Stimulated activated CD8-positive, alpha-beta memory T cell treated with anti-CD3 and anti-CD28 coated beads, Interleukin-4, amount 100 ng/mL, for 1 hour (primary cell): ENCODE measurements at places on chromosomes 3 and 15.

- no peak for DNase-seq
Observed at GRCh38 chr3:99351122-99351521, 287.3 kb upstream of the COL8A1 start.

DNA sequence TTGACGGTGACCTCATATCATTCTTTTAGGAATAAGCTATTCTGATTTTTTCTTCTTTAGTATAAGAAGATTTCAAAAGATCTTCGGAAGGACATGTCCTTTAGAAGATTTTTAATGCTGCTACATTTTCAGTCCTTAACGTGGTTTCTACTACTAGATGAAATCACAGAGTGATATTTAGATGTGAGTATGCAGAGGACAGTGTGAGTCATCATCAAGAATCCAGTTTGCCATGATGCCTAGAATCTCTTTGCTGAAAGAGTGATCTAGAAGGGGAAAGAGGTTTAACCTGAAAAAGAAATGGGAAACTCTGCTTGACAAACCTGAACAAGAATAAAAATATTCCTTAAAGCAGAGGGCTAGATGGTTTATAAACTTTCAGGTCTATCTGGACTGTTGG, 43.2 kb downstream of the SLC7A14 start:
- no peak for DNase-seq

DNA sequence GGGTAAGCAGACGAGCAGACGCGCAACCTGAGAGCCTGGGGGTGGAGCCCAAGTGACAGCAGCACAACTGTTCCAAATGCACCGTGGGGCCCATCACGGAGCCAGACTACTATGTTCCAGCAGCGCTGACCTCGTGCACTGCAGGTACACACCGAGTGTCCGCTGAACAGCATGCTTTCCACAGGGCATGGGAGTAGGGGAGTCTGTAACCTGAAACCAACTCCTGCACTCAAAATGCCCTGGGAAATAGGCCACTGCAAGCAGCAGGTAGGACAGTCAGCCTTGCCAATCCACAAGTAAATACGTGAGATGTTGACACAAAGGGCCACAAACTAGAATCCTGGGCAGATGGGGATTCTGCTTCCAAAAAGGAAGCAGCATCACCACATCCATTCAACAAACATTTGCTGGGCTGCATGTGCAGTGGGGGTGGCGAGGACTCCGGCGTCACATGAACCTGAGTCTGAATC, 73.9 kb downstream of the TBC1D2B start:
- DNase-seq: no peak

GRCh38 chr3:38116471-38117162, 20.3 kb downstream of the ACAA1 start:
- DNase-seq: no peak

- DNase-seq: no peak
Observed at GRCh38 chr15:94205366-94205765, 26.0 kb upstream of the MCTP2 start.

DNA sequence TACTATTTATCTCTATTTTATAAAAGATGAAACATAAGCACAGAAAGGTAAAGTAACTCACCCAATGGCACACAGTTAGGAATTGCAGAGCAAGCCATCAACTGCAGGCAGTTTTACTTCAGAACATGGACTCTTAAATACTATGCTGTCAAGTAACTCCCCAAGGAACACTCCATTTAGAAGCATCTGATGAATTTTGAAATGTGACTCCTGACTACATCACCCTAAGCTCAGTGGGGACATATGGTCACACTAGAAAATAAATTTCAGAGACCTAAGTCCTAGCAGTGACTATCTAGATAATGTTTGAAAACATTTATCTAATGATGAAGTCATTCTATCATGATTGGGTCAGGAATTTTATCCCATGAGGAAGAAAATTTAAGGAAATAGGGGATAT, 272.8 kb upstream of the ARRDC4 start:
- DNase-seq: no peak

- DNase-seq: no peak
Observed at GRCh38 chr3:29430558-29430971, 149.7 kb downstream of the RBMS3 start.

DNA sequence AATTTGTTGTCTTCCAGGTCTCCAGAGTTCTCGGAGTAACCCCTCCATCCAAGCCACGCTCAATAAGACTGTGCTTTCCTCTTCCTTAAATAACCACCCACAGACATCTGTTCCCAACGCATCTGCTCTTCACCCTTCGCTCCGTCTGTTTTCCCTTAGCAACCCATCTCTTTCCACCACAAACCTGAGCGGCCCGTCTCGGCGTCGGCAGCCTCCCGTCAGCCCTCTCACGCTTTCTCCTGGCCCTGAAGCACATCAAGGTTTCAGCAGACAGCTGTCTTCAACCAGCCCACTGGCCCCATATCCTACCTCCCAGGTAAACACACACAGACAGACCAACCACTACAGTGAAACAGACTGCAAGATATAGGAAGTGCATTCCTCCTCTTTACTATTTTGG, 87.9 kb upstream of the BLM start:
- DNase-seq: no peak

DNA sequence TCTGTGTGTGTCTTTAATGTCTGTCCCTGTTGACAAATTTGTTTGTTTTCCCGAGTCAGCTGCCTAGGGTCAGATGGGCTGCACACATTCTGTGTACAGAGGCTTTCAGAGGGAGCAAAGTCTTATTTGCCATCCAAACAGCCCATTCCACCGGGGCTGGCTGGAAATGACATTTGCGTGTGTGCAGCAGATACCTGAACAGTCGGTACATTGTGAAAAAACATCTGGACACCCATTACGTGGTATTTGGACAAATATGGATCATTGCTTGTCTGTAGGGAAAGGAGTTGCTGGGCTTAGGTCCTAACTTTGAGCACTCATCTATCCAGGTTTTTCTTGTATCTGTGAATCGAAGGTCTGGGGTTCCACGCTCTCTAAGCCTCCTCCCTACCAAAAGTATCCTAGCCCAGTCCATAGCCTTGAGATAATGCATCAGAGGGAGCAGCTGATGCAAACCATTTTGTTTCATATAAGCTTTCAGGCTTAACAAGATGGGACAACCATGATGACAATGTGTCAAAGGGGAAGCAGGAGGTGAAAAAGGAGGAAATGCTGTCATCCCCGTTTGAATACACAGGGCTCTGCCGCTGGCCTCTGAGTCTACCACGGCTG, 22.2 kb upstream of the CMTM8 start:
- no peak for DNase-seq

GRCh38 chr15:55402707-55403106, 5.5 kb downstream of the CCPG1 start:
- DNase-seq: no peak
